Panc1 (cell line): ENCODE measurements at places on chromosomes 1 and 21.

- H3K27ac ChIP-seq: no peak overlapping the region
- no peak overlapping the region for H3K4me3 ChIP-seq
- H3K27me3 ChIP-seq: no peaks in the 10 kb centered on the region
- no peak for DNase-seq
Observed at GRCh38 chr1:241079047-241079446, 278.0 kb downstream of the RGS7 start.

GRCh38 chr1:185823467-185823866, 89.3 kb downstream of the HMCN1 start:
- DNase-seq: no peak
- no peaks in the 10 kb centered on the region for H3K27me3 ChIP-seq
- H3K4me1 ChIP-seq: no peaks in the 10 kb centered on the region
- no peak overlapping the region for H3K4me3 ChIP-seq
- H3K36me3 ChIP-seq: no peaks in the 10 kb centered on the region

GRCh38 chr1:227961651-227962466, 14.1 kb upstream of the WNT9A start:
- no peaks in the 10 kb centered on the region for H3K4me1 ChIP-seq
- DNase-seq: no peak
- no peak overlapping the region for H3K27ac ChIP-seq
- H3K4me3 ChIP-seq: no peak overlapping the region
- no peaks in the 10 kb centered on the region for H3K36me3 ChIP-seq

GRCh38 chr21:37026499-37026898, 20.0 kb downstream of the RIPPLY3 start:
- no peaks in the 10 kb centered on the region for H3K27me3 ChIP-seq
- H3K4me1 ChIP-seq: no peaks in the 10 kb centered on the region
- H3K27ac ChIP-seq: no peak overlapping the region
- DNase-seq: no peak

- no peak for DNase-seq
- no peaks in the 10 kb centered on the region for H3K27me3 ChIP-seq
- H3K4me3 ChIP-seq: no peak overlapping the region
- no peaks in the 10 kb centered on the region for H3K4me1 ChIP-seq
Observed at GRCh38 chr1:107228704-107229371, 88.0 kb downstream of the NTNG1 start.

DNA sequence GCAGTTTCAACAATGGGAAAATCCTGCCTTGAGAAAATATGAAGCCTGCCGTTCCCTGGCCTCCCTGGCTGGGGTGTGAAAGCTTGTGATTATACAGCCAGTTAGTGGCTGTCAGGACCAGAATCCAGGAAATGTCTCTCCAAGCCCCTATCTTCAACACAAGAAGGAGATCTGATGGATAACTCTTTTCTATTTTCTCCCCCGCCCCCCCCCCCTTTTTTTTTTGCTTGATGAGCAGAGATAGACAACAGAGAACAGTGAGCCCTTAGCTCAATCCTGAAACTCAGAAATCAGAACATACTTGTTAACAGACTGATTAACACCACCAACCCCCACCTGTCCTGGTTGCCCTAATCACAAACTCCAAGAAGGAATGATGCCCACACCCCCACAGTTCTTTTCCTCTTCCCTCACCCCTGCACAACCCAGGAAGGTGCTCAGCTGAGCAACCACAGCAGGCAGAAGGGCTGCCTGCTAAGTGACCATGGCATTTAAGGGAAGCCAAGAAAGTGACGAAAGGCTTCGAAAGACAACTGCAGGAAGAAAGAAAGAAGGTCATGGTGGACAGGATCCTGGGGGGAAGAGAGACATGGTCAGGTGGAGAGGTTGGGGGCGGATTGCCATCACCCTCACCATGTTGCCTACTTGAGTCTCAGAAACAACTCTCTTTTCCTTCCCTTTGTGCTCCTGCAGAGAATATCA, 12.3 kb upstream of the DENND2D start:
- no peaks in the 10 kb centered on the region for H3K27me3 ChIP-seq
- no peak overlapping the region for H3K4me3 ChIP-seq
- H3K4me1 ChIP-seq: no peaks in the 10 kb centered on the region
- no peaks in the 10 kb centered on the region for H3K36me3 ChIP-seq
- DNase-seq: no peak

DNA sequence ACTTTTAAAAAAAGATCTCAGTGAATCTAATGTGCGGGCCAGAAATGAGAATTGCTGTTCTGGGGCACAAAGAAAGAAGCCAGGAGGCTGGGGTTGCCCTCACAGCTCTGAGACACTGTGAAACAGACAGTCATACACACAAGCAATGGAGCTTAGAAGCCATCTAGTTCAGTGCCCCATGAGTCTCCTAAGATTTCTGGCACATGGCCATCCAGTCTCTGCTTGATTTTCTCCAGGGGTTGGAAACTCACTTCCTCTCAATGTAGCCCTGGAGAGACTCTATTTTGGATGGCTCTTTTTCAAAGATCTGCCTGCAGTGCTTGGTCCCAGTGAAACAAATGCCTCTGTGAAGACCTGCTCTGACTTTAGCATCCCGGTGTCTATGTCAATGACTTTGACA, 38.6 kb downstream of the KCNN3 start:
- H3K27me3 ChIP-seq: peaks cover 8% of the 10 kb centered on the region
- no peak for DNase-seq
- H3K4me3 ChIP-seq: no peak overlapping the region
- no peak overlapping the region for H3K27ac ChIP-seq
- no peaks in the 10 kb centered on the region for H3K4me1 ChIP-seq
- no peaks in the 10 kb centered on the region for H3K36me3 ChIP-seq

- H3K27me3 ChIP-seq: no peaks in the 10 kb centered on the region
- H3K27ac ChIP-seq: no peak overlapping the region
- no peaks in the 10 kb centered on the region for H3K4me1 ChIP-seq
- H3K4me3 ChIP-seq: no peak overlapping the region
Observed at GRCh38 chr1:58287894-58288623, 258.5 kb downstream of the OMA1 start.

DNA sequence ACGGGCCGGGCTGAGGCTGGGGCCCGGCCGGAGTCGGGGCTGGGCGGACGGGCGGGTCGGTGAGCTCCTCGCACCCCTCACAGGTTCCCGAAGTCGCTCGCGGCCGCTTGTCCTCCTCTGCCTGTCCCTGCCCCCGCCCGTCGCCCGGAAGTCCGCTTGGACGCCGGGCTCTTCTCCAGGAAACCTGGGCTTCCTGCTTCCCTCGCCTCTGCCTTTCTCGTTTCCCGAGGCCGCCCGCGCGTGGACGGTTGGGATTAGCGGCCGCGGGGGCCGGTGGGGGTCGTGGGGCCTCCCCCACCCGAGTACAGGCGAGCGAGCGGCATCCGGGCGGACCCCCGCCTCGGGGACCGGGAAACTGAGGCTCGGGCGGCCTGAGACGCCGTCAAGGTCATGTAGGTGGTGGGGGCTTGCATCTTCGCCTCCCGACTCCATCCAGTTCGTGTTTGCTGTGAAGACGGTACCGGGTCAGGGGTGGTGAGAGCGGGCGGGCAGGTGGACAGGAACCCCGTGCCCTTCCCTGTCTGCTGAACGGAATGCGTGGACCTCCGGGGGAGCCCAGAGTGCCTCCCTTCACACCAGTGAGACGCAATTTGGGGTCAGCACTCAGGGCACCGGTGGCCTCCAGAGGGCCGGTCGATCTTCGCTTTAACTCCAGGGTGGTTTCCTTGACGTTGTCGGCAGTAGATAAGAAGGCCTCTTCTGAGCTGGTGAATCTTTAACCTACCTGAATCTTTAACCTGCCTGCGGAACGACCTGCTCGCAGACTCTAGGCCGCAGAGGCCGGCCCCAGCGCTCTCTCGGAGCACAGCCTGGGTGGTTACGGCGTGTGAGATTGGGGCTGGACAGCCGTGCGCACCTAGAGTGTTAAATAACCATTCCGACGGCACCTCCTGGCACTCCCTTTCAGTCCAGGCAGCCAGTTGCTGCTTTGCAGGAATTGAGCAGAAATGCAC, 686 bp downstream of the ARF1 start:
- H3K4me1 ChIP-seq: peaks cover 49% of the 10 kb centered on the region
- DNase-seq: no peak
- peak overlapping the region; percentile 82 for H3K27ac ChIP-seq
- H3K36me3 ChIP-seq: peaks cover 7% of the 10 kb centered on the region; the same call in 1 of the 2 replicates

DNA sequence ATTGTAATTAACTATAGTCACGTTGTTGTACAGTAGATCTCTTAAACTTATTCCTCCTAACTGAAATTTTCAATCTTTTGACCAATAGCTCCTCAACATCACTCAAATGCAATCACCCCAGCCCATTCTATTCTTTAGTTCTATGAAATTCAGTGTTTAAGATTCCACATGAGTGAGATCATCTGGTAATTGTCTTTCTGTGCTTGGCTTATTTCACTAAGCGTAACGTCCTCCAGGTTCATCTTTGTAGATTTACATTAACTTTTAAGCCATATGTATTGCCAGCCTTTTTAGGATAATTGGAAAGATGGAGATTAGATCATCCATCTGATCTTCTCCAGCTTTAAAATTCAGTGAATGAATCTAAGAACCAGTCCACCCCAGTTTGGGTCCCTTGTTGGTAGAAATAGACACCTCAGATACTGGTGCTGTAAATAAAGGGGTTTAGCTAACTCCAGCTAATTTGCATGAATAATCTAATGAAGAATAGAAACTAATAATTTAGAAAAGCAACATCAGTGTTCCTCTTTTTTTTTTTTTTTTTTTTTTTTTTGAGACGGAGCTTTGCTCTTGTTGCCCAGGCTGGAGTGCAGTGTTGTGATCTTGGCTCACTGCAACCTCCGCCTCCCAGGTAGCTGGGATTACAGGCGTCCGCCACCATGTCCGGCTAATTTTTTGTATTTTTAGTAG, 7.0 kb downstream of the S100A10 start:
- peaks cover 52% of the 10 kb centered on the region for H3K36me3 ChIP-seq
- peaks cover 92% of the 10 kb centered on the region for H3K4me1 ChIP-seq
- H3K27me3 ChIP-seq: no peaks in the 10 kb centered on the region
- no peak for DNase-seq
- peak overlapping the region; percentile 99 for H3K27ac ChIP-seq

DNA sequence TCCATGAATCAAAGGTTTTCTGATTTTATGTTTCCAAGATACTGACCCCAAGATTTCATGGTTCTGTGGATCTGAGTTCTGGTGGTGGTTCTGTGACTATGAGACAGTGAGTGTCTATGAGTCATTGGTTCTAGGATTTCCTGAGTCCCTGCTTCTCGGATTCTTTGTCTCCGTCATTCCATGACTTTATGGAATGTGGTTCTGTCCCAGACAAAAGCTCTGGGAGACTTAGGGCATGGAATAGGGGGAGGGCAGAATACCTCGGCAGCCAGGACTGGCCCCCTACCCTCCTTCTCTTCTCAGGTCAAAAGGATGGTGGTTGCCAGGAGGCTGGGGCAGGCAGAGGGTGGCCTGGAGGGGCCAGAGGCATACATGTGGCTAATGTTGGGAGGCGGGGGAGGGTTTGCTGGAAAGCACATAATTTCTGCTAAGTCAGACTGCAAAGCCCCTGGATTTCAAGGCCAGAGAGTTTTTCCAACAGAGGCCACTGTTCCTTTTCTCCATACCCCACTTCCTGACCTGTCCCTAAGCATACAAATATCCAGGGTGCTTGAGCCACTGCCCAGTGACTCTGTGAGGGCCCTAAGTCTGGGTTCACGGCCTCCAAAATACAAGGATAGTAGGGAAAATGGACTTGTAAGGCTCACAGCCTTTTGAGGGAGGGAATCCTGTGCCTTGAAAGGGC, 17.2 kb downstream of the CDCP2 start:
- no peaks in the 10 kb centered on the region for H3K36me3 ChIP-seq
- no peaks in the 10 kb centered on the region for H3K4me1 ChIP-seq
- no peak overlapping the region for H3K4me3 ChIP-seq
- no peaks in the 10 kb centered on the region for H3K27me3 ChIP-seq
- no peak for DNase-seq

- H3K27ac ChIP-seq: no peak overlapping the region
- 0 out of 2 replicates have a peak, but pooled peaks cover 2% of the 10 kb centered on the region for H3K27me3 ChIP-seq
- no peaks in the 10 kb centered on the region for H3K36me3 ChIP-seq
- DNase-seq: no peak
- no peak overlapping the region for H3K4me3 ChIP-seq
Observed at GRCh38 chr1:228471762-228472398, 15.3 kb upstream of the RNF187 start.

DNA sequence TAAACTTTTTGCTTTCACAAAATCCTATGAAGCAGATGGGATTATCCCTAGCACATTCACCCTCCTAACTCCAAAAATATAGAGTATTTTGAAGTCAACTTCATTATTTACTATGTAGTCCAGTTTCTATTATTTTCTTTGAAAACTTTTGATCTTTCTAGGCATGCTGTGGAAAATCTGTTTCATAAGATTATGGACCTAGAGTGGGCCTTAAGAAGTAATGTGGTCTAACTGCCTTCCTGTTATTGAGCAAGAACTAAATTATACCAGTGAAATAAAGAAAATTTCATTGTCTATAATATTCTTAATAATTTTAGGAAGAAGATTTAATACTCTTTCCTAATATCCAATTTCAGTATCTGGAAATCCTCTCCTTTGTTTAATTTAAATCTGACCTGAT, 58.1 kb downstream of the PRKACB start:
- H3K36me3 ChIP-seq: no peaks in the 10 kb centered on the region
- no peak overlapping the region for H3K4me3 ChIP-seq
- H3K4me1 ChIP-seq: no peaks in the 10 kb centered on the region
- no peak for DNase-seq

- no peaks in the 10 kb centered on the region for H3K36me3 ChIP-seq
- no peak overlapping the region for H3K4me3 ChIP-seq
- no peaks in the 10 kb centered on the region for H3K4me1 ChIP-seq
- H3K27ac ChIP-seq: no peak overlapping the region
Observed at GRCh38 chr1:58059789-58060188, 486.7 kb downstream of the OMA1 start.

DNA sequence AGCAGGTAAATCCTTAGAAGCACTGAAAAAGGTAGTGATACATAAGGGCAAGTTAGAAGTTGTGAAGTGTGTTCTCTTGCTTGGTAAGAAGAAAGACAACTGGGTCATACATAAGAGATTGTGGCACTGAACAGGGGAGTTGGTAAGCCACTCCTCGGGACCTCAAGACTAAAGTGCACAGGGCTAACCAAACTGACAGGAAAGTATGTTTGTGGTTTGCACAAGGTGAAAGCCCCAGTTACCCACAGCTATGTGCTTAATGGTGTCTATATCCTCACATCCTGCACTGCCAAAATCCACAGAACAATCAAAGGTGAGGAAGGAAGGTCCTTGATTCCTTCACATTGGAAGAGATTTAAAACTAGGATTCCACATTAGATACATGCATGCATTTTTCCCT, 276.5 kb downstream of the DNM3 start:
- DNase-seq: no peak
- H3K36me3 ChIP-seq: no peaks in the 10 kb centered on the region
- no peaks in the 10 kb centered on the region for H3K27me3 ChIP-seq
- no peaks in the 10 kb centered on the region for H3K4me1 ChIP-seq

- H3K36me3 ChIP-seq: no peaks in the 10 kb centered on the region
- no peak overlapping the region for H3K27ac ChIP-seq
- no peaks in the 10 kb centered on the region for H3K4me1 ChIP-seq
- no peaks in the 10 kb centered on the region for H3K27me3 ChIP-seq
- DNase-seq: no peak
Observed at GRCh38 chr1:67261680-67262079, 46.0 kb upstream of the IL12RB2 start.

- DNase-seq: no peak
- H3K27ac ChIP-seq: no peak overlapping the region
- H3K4me3 ChIP-seq: no peak overlapping the region
- H3K4me1 ChIP-seq: no peaks in the 10 kb centered on the region
- no peaks in the 10 kb centered on the region for H3K27me3 ChIP-seq
Observed at GRCh38 chr1:226903819-226904716, 33.7 kb downstream of the PSEN2 start.
